Panc1 (cell line): ENCODE measurements at places on chromosomes 5 and 9. TPM values are rescaled to one million over a fixed set of nuclear protein-coding genes. Genes with fewer than 3 reads are reported as not detected.

Gene FCN1
- not detected for total RNA-seq

Gene TAL2
- total RNA-seq = not detected

Gene GPR150
- 0.54 TPM for total RNA-seq

Gene ADGRD2
- not detected for total RNA-seq

Gene C5orf58
- total RNA-seq = 0.15 TPM

Gene OTULINL
- 1.8 TPM for total RNA-seq

GRCh38 chr5:91098541-91098940, 284.6 kb downstream of the ARRDC3 start:
- no peak for DNase-seq

DNA sequence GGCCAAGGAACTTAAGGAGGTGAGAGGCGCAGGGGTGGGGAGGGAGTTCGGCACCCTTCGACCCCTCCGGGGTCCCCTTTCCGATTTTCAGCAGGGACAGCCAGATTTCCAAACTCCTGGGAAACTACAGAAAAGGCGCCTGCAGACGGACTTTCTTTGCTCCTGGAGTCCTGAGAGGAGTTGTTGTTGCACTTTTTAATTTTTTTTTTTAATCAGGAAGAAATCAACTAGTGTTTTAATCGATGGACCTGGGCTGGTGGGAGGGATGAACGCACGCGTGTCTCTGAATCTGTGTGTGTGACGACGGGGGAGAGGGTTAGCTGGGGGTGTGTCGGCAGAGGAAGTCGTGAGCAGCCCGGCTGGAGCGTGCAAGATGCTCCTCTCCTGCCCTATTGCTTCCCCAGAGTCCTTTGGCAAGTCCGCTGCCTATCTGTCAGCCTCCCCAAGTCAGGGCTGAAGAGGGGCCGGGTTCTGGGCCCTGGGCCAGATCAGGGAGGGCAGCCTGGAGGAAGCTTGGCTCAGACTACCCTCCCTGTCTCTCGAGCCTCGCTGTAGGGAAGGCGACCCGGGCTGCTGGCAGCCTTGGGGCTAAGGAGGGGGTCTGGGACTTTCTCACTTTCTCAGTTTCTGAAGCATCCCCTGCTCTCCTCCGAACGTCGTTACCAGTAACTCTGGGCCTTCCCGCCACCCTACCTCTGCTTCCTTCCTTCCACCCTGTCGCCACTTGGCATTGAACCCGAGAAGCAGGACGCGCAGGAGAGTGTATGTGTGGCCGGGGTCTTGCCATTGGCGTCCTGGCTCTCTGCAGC, 731 bp downstream of the PRR16 start:
- DNase-seq = no peak

- no peak for DNase-seq
These were observed 19.6 kb downstream of the CRB2 start for GRCh38 chr9:123375469-123376132.

DNA sequence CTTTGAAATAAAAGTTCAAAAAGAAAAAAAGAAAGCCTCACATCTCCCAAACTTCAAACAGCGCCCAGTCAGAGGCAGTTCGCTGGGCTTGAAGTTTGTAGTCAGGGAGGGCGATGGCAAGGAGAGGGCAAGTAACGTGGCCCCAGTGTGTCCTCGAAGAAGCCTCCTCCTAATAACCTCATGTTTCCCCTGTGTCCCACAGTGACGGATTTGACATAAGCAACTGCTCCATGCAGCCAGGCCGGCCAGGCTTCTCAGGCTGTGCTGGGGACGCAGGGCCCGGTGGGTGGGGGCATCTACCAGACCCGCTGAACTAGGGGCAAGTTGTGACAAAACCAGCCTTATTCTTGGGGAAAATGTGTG, 172.2 kb downstream of the ERCC6L2 start:
- no peak for DNase-seq

- no peak for DNase-seq
These were observed 193.6 kb downstream of the GLIS3 start for GRCh38 chr9:4106081-4106759.

DNA sequence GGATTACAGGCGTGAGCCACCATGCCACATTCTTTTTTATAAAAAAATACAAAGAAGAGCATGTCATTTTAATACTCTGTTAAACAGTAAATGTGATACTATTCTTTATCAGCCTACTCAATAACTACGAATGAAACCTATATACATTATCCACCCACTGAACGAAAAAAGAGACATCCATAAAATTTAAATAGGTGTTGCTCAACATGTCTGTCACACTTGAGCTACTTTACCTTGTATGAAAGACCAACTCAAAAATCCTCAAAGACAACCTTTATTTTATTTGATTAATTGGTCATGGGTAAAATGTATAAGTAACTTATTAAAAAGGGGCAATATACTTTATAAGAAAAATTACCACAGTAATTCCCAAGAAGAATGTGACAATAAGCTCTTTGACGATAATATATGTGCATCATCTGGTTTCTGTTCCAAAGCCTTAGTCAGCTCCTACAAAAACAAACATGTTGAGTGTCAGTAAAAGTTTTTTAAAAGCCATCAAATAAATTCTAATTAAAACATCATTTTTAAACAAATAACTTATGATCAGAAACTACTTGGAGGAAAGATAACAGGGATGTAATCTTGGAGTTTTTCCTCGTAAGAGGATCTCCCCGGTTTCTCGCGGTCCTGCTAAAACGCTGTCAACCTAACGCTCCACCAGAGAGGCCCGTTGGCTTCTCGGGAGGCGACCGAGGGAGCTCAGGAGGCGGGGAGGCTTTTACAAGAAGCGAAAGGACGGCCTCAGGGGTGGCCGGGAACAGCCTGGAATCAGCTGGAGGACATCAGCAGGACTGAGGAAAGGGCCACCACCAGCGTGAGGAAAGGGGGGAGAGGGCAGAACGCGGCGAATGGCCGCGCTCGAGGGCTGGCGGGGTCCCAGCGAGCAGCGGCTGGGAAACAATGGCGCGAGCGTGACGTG, 13.5 kb upstream of the ANKRD18B start:
- DNase-seq = no peak

GRCh38 chr9:127580879-127581475, 31.1 kb upstream of the STXBP1 start:
- DNase-seq = no peak

- DNase-seq = no peak
These were observed 227.3 kb upstream of the ITGA1 start for GRCh38 chr5:52560366-52560765.

GRCh38 chr5:41365369-41365768, 145.0 kb downstream of the PLCXD3 start:
- no peak for DNase-seq

GRCh38 chr9:110114086-110114858, 93.7 kb downstream of the C9orf152 start:
- DNase-seq = no peak

DNA sequence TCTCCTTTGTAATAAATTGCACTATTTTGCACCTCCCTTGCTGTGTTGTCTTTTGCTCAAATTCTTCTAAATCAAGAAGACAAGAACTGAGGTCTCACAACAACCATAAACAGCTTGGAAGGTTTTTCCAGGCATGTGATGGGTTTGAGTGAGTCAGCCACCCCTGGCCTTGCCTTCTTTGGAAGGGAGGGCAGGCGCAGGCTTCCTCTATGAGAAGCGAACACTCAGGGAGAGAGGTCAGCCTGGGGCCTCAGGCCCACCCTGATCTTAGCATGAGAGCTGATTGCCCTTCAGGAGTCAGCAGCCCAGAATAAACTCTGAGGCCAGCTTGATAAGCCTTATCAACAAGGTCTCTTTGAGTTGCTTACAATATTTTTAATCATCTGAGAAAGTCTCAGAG, 31.6 kb downstream of the S1PR3 start:
- no peak for DNase-seq

DNA sequence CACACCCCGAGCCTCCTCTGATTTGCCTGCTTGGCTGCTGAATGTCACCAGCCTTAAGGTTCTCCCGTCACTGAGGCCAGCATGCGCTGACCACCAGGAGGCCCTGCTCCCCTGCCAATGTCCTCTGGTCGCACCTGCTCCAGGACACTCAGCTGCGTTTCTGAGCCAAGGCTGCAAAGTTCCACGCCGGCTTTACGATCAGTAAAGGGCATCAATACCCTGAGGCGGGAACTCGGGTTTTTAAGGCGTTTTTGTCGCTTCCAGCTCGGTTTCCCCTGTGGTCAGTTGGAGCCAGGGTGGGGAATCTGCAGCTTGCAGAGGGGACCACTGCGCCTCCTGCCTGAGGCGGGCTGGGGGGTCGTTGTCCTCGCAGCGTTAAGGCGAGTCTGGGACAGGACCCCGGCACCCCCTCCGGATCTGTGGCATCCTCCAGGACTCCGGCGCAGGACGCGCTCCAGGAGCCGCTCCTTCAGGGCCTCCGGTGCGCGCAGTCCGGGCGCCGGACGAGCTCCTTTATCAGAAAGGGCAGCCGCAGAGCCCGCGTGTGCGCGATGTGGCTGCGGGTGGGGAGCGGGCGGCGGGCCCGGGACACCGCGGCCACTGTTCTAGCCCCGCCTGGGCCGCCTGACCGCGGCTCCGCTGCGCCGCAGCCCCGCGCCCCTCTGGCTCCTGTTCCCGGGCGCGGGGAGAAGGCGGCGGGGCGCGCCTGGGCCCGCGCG, 24.1 kb upstream of the FLT4 start:
- DNase-seq = no peak
